ENCODE measurements at places on chromosomes 12 and 14. TPM values are rescaled to one million over a fixed set of nuclear protein-coding genes. Genes with fewer than 3 reads are reported as not detected.

Gene SLC2A14
- total RNA-seq: 6.4 TPM

GRCh38 chr12:29980304-29980703 is 196.6 kb upstream of the TMTC1 start:
- H3K27me3 ChIP-seq: no peaks in the 10 kb centered on the region
- no peak overlapping the region for H3K27ac ChIP-seq
- no peaks in the 10 kb centered on the region for H3K36me3 ChIP-seq
- DNase-seq: no peak
- H3K4me1 ChIP-seq: no peaks in the 10 kb centered on the region

DNA sequence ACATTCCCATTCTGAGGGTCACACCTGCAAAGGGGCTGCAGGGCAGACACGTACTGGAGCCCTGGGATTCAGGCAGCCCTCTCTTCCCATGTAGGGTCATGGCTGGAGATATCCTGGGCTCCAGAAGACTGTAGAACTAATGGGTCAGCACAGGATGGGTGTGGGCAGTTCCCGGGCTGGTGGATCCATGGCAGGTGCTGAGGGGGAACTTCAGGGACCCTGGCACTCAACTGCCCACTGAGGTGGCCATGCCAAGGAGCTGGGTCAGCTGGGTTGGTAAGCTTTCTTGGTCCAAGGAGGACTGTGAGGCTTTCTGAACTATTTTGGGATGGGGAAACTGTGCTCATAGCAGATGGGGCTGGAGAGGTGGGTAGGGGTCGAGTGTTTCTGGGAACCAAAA is 183.4 kb upstream of the RTL1 start:
- DNase-seq: no peak
- no peaks in the 10 kb centered on the region for H3K4me1 ChIP-seq
- H3K27ac ChIP-seq: no peak overlapping the region
- no peaks in the 10 kb centered on the region for H3K36me3 ChIP-seq
- no peak overlapping the region for H3K4me3 ChIP-seq

DNA sequence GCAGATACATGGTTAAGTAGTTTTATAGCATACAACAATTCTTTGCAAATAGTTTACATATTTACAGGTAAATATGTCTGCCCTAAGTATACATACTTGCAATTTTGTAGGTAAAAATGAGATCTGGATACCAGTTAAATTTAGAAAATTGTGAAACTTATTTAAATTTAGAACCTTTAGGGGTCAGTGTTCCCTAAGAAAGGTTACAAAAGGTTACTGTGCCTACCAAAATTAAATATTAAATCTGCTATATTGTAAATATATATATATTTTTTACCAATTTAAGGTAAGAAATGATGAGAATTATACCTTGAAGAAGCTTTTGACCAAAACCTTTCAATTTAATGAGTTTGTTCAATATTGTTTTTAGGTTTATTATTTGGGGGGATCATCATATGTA is 54.0 kb downstream of the MIPOL1 start:
- no peaks in the 10 kb centered on the region for H3K36me3 ChIP-seq
- H3K4me1 ChIP-seq: no peaks in the 10 kb centered on the region
- no peak for DNase-seq
- H3K27ac ChIP-seq: no peak overlapping the region
- no peaks in the 10 kb centered on the region for H3K27me3 ChIP-seq
- H3K4me3 ChIP-seq: no peak overlapping the region

Gene LRRC43
- total RNA-seq: not detected

Gene CEP128
- 19.6 TPM for total RNA-seq

Gene STON2
- 51.1 TPM for total RNA-seq

GRCh38 chr14:38721822-38722431 is 381.1 kb downstream of the SEC23A start:
- H3K4me3 ChIP-seq: no peak overlapping the region
- peaks cover under 1% of the 10 kb centered on the region for H3K27me3 ChIP-seq
- no peak overlapping the region for H3K27ac ChIP-seq

Measured in T-helper 17 cell (primary cell).